ENCODE measurements at places on chromosomes 1 and 21. TPM values are rescaled to one million over a fixed set of nuclear protein-coding genes. Genes with fewer than 3 reads are reported as not detected.

The DTL gene
- polyA plus RNA-seq, result 3.1 TPM

The CLDN19 gene
- polyA plus RNA-seq, result 3.8 TPM

The LRRIQ3 gene
- polyA plus RNA-seq, result not detected

DNA sequence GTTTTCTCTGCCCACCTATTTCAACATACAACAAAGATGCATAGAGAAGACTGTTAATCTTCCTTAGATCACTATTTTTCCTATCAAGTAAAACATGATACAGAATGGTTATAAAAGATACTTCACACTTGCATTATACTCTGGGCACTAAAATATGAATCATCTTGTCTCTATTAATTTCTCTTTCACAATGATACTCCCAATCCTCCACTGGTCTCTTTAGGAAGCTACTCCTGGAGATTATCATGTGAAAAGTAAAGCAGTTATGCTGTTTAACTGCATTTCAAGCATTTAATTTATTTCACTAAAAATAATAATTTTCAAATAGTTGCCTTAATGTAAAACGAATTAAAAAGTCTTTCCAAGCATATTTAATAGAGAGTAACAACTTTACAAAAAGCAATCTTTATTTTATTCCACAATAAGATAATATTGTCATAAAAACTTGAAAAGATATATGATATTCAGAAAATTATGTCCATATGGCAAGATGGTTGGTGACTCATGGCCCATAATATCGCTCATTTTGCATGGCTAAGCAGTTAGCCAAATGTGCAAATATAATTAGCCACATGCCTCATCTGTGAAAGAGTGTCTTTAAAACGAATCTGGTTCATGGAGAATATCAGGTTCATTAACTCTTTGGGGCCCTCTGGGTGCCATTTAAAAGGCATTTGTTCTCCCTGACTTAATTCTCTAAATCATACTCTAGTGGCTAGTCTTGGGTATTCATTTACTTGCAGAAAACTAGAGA, 1569.0 kb upstream of the B3GALT2 start:
- DNase-seq, result no peak

DNA sequence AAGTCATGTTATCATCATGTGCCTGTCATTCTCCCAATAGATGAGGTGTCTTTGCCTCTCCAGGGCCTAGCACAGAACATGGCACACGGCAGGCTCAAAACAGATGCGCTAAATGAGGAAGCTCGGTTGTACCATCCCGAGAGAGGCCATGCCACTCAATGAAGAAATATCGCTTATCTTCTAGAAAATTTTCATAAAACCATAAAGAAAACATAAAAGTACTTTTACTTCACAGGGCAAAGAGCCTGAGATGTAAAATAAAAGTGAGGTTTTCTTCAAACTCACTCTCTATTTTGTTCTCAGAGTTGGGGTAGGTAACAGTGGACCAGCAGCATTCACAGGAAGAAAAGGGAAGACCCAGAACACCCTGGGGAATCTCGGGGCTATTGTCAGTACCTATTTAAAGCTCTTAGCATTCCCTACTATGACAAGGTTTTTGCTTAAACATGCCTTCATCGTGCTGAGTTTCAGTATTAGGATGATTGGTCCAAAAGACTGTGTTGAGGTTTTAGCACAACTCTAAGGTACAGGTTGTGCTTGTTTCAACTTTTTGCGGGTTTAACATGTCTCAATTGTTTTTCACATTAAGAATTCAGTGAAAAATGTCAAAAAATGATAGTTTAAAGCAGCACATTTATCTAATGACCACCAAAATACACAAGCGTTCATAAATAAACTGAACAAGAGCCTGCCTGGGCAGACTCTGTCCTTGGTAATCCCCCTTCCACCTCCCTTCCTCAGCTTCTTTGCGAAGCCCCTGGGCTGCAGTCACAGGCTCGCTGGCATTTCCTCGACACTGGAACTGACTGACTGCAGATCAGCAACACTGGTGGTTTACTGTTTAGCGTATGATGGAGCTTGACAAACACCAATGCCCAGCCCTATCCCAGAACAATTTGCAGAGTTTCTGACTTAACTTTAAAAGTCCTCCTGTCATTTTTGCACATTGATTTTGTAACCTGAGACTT, 55.6 kb downstream of the COQ8A start:
- no peak for DNase-seq
